ENCODE measurements at places on chromosomes 2 and 18. TPM values are rescaled to one million over a fixed set of nuclear protein-coding genes. Genes with fewer than 3 reads are reported as not detected.

GRCh38 chr2:210288408-210288807 is 26.6 kb downstream of the MYL1 start:
- H3K27me3 ChIP-seq = no peaks in the 10 kb centered on the region
- H3K36me3 ChIP-seq = no peaks in the 10 kb centered on the region
- H3K4me1 ChIP-seq = no peaks in the 10 kb centered on the region
- no peak overlapping the region for H3K4me3 ChIP-seq
- DNase-seq = no peak

The PJVK gene
- 0.72 TPM for total RNA-seq

The USP34 gene
- total RNA-seq = 128 TPM

The ITGA6 gene
- total RNA-seq = 43.9 TPM

GRCh38 chr2:136357007-136357380 is 239.0 kb upstream of the CXCR4 start:
- no peaks in the 10 kb centered on the region for H3K4me1 ChIP-seq
- no peak overlapping the region for H3K4me3 ChIP-seq
- no peaks in the 10 kb centered on the region for H3K36me3 ChIP-seq
- no peaks in the 10 kb centered on the region for H3K27me3 ChIP-seq
- no peak overlapping the region for H3K27ac ChIP-seq

GRCh38 chr2:159131267-159131913 is 155.1 kb downstream of the WDSUB1 start:
- H3K4me3 ChIP-seq = no peak overlapping the region
- H3K36me3 ChIP-seq = no peaks in the 10 kb centered on the region
- peak overlapping the region; percentile 8 for H3K27ac ChIP-seq
- H3K4me1 ChIP-seq = peaks cover 26% of the 10 kb centered on the region
- no peak for DNase-seq

GRCh38 chr2:239865059-239865639 is 160.0 kb downstream of the NDUFA10 start:
- H3K36me3 ChIP-seq = no peaks in the 10 kb centered on the region
- H3K4me3 ChIP-seq = no peak overlapping the region
- no peak overlapping the region for H3K27ac ChIP-seq

DNA sequence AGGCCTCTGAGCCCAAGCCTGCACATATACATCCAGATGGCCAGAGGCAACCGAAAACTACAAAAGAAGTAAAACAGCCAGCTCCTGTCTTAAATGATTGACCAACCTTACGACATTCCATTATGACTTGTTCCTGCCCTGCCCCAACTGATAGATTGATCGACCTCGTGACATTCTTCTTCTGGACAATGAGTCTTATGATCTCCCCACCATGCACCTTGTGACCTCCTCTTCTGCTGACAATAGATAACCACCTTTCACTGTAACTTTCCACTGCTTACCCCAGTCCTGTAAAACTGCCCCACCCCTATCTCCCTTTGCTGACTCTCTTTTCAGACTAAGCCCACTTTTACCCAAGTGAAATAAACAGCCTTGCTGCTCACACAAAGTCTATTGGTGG is 670.0 kb upstream of the PKDCC start:
- DNase-seq = no peak
- no peaks in the 10 kb centered on the region for H3K27me3 ChIP-seq
- H3K4me1 ChIP-seq = no peaks in the 10 kb centered on the region
- H3K27ac ChIP-seq = no peak overlapping the region
- H3K4me3 ChIP-seq = no peak overlapping the region
- H3K36me3 ChIP-seq = no peaks in the 10 kb centered on the region

The SATB2 gene
- 8.4 TPM for total RNA-seq
